ENCODE measurements at places on chromosomes 12 and 14.

- no peak for DNase-seq
Measured at GRCh38 chr12:48045965-48046518, 41.8 kb upstream of the COL2A1 start.

- DNase-seq = no peak
Measured at GRCh38 chr14:92247341-92247740, 75.6 kb upstream of the SLC24A4 start.

- no peak for DNase-seq
Measured at GRCh38 chr12:117580718-117581062, 219.3 kb upstream of the NOS1 start.

- DNase-seq = no peak
Measured at GRCh38 chr12:30100741-30101140, 317.0 kb upstream of the TMTC1 start.

DNA sequence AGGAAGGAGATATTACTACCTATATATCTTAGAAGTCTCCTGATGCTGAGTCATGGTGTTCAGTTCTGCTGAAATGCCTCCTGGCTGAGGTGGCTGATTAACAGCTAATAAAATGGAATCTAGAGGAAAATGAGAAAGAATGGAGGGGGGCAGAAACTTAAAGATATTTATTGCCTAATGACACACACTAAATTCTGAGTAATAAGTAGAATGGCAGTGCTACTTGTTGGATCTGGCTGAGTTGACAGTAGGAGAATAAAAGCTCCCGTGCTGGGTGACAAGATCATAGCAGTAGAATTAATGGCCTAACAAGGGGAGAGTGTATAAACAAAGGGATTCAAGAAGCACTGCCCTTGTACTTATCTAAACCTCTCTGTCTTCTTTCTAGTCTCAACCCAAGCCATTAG is 137.5 kb downstream of the CNTN1 start:
- no peak for DNase-seq

GRCh38 chr12:130953771-130954543 is at the start of gene ADGRD1:
Gene ADGRD1, plus strand, starts transcription at chr12:130953907. Its CDS starts 559 bp downstream, at chr12:130954466.
- no peak for DNase-seq

DNA sequence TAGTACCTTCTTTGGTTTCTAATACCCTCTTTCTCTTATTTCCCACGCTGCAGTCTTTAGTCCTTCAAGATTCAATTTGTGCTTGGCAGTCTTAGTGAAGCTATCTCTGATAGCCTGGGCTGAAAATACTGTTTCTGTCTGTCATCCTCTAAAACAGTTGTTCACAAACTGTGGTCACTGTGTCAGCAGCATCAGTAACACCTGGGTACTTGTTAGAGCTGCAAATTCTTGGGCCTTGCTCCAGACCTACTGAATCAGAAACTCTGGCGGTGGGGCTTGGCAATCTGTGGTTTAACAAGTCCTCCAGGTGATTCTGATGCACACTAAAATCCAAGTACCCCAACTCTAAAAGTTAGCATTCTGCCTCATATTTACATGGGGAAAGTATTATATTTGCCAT is 217.5 kb upstream of the SEL1L start:
- no peak for DNase-seq

DNA sequence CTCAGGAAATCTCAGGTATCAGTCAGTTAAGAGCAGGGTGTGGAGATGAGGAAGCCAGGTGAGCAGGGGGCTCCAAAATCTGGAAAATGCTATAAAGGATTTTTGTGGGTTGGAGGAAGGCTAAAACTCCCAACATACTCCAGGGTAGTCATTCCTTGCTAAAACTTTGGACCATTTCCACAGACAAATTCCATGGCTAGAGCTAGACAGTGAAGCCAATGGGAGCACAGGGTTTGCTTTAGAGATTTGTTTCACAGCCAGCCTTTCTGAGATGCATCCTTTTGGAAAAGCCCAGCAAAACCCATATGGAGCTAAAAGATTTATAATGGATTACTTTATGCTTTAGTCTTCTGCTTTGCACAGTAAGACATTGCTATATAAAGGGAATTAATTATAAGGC is 146.5 kb downstream of the SAMD4A start:
- no peak for DNase-seq

DNA sequence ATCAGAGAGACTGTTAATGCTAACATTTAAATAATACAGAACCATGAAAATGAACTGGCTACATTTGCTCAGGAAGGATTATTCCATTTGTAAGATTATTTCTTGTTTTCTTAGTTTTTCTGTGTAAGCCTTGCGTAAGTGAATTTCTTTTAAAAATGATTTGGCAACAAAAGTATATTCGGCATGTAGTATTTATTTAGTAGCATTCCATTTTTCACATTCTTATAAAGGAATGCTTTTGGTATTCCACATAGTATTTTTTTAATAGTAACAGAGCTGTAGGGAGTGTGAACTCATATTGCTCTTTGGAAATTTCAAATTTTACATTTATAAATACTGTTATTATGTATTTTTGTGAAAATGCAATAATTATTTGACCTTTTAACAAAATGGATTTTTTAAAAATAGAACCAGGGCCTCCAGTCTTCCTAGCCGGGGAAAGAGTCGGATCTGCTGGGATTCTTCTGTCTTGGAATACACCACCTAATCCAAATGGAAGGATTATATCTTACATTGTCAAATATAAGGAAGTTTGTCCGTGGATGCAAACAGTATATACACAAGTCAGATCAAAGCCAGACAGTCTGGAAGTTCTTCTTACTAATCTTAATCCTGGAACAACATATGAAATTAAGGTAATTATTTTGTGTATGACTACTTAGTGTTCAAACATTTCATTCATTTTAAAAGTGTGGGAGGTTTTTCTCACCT is 1.2 kb downstream of the PTPRQ start:
- DNase-seq = no peak

DNA sequence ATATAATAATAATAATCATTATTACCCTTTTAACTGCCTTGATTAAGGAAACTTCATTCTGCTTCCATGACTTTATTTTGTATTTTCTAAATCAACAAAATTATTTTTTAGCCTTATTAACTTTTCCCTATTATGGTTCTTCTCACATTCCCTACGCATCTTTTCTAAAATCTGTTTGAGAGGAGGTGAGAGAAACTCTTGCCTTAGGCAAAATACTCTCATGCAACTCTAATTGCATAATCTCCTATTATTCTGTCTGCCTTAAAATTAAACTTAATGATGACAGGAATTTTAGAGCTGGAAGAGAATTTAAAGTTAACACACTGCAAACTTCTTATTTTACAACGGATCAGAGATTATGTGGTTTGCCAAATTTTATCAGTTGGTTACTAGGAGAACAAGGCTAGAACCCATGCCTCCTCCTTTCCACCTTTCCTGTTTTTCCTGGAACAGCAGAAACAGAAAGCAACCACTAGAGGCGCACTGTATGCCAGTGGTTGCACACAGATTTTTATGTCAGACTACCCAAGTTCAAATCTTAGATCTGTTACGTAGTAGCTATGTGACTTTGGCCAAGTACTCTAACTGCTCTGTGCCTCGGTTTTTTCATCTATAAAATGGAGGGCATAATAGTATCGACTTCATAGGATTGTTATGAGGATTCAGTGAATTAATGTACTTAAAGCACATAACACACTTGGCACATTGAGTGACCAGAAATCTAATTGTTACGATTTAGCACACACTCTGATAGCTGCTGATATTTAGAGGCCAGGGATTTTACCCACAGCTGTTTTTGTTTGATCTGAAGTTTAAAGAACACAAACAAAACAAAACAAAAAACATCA is 4.3 kb upstream of the BRMS1L start:
- DNase-seq = no peak

DNA sequence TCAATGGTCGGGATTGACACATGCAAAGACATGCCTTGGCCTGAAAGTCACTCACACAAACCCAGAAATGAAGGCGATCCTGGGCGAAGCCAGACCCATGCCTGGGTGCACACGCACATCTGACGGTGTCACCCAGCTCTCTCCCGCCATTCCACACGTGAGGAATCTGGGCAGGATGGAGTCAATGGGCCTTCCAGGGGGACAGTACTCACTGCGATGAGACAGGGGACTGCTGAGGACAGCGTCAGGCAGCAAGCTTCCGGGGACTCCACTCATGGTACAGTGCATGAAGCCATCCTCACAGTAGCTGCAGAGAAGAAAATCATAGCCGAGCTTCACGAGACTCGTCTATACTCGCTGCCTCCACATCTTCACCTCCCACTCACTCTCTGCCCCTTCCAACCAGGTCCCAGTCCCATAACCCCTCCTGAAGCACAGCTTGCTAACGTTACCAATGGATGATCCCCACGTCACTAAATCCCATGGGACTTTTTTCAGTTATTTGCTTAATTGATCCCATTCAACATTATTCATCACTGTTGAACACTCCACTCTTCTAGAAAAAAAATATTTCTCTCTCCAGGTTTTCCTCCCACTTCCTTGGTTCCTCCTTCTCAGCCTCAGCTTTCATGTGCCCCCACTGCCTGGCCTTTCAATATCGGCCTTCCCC is 77.8 kb downstream of the VWF start:
- no peak for DNase-seq
